ENCODE measurements at places on chromosomes 2 and 18. TPM values are rescaled to one million over a fixed set of nuclear protein-coding genes. Genes with fewer than 3 reads are reported as not detected.

DNA sequence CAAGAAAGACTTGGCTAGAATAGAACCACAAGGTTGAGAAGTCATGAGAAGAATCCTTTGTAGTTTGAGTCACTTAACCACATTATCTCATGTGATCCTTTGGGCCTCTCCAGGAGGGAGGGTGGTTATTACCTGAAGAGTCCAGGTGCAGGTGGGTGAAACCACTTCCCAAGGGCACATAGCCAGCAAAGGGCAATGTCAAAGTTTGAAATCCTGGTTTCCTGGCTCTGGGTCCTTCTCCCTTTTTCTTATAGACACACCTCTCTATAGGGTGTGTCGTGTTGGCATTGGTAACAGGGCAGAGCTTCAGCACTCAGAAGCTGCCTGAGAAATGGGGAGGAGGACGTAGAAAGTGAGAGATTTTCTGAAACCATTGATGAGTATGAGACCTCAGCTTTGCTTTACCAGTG is 137.9 kb downstream of the MGAT5 start:
- DNase-seq: peak; percentile 86

- DNase-seq: no peak
Observed at GRCh38 chr2:217798743-217799562, 203.8 kb downstream of the TNS1 start.

- DNase-seq: peak; percentile 81
Observed at GRCh38 chr2:71331581-71332434, at the start of gene ZNF638. Gene ZNF638, plus strand, starts transcription at chr2:71331782. Its CDS starts 17,173 bp downstream, at chr2:71348955.

RNMT gene
- total RNA-seq: 37.4 TPM

TFCP2L1 gene
- 5.5 TPM for total RNA-seq

DNA sequence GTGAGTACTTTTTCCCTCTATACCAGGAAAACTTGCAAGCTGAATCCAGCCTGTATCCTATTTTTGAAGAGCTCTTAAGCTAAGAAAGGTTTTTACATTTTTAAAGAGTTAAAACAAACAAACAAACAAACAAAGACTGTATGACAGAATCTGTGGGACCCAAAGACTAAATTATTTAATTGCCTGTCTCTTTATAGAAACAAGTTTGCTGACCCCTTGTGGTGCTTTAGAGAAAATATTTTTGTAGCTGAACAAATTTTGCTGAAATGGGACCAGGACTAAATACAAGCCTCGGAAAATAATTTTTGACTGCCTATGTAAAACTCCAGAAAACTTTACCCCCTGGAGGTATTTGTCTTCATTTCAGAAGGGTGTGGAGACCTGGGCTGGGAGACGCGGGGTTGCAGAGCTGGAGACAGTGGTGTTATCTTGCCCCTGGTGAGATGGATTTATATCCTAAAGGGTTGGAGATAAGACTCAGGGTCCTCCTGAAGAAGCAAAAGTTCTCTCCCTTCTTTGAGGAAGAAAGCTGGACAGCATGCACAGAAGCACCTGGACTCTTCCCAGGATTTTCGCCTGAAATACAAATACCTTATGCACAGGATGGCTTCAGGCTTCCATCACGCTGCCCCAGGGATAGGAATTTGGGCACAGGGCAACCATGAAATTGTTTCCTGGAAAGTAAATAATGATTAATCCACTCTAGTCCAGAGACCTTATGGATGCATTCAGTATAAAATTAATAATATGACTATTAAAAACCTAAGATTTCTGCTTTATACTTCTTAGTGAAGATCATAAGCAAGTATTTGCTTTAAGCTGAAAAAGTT is 54.3 kb downstream of the TMX3 start:
- peak; percentile 39 for DNase-seq

DNA sequence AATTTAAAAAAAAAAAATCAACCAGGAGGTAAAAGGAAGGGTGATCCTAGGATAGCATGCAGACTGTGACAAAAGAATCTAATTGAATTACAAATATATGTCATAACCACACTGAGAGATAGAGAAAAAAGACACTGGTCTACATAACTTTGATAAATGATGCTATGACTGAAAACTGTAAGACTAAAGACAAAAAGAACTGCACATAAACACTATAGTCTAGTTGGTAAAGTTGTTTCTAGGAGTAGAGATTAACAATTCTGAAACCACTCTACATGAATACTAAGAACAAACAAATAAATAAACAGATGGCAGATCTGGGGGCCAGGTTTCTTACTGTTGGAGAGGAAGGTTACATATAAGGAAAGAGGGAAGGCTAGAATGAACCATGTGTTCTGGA is 14.6 kb upstream of the CHAC2 start:
- no peak for DNase-seq

DNA sequence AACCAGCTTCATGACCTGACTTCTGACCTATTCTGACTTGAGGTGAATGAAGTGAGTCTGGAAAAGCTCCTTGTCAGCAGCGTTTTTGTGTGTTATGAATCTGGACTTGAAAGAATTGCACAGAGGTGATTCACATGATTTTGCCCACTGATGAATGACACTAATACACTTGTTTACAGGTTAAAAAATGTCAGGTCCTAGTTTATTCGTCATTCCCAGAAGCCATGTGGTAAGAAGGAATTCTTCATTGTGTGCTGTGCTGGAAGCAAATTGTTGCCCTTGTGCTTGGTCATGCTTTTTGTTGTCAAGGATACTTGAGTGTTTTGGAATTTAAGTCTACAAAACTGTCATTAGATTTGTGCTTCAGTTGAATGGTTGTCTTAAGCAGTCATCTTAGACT is 15.5 kb downstream of the SEC11C start:
- DNase-seq: peak; percentile 6

PPP1CB gene
- total RNA-seq: 328 TPM

GRCh38 chr18:59921384-59921891 is 21.6 kb downstream of the PMAIP1 start:
- no peak for DNase-seq

- no peak for DNase-seq
Observed at GRCh38 chr18:42268798-42269197, 313.8 kb downstream of the PIK3C3 start.

DNA sequence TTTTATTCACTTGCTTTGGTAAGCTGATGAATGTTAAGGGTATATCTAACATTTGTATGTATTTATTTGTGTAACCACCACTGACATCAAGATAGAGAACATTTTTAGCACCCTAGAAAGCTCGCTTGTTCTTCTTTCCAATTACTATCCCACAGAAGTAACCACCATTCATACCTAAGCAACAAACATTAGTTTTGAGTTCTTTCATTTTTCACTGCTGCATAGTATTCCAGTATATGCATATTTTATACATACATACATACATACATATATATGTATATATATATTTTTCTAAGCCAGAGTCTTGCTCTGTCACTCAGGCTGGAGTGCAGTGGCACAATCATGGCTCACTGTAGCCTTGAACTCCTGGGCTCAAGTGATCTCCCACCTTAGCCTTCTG is 11.1 kb upstream of the DYM start:
- no peak for DNase-seq

CHRND gene
- total RNA-seq: not detected

- DNase-seq: peak; percentile 65
Observed at GRCh38 chr2:98155716-98156115, 68.7 kb downstream of the VWA3B start.

DNA sequence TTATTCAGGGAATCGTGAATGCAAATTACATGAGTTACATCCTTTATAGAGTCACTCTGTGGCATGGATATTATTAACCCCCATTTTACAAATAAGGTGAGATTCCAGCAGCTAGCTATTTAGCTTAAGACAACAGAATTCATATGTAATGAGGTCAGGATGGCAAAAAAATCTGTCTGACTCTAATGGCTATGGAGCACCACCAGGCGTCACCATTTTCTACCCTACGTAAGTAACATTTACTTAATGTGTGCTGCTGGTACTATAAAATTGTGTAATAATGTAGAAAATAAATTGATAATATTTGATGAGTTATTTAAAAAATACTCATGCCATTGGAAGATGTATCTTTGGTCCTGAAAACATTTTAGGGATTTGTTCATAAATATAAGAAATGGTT is 2040.1 kb upstream of the LRRTM1 start:
- DNase-seq: peak; percentile 3

DNA sequence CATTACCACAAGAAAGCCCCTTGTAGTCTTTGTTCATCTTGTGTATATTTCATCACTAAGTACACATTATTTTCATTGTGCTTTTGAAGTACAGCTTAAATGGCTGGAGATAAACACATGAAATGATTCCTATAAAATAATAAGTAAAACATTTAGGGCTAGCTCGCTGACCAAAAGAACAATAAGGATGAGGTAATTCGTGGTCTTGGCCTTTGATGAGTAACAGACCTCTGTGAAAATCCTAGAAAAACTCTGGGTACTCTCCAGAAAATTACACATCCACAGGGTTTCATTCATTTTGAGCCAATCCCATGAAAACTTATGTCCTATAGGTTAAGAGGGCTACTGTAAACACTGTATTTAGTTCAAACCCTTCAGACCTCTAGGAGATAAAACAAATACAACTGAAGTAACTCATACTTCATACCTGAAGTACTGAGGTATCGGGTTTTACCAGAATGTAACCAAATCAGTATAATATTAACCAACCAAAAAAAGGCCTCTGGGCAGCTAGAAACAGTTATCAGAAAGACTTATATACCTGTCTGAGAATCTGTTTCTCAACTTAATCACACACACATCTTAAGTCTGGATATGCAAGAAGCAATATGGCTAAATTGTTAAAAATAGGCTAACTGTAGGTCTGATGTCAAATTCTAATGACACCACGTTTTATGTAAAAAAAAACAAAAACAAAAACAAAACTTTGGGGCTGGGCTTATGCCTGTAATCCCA is 31.0 kb downstream of the CFAP36 start:
- peak; percentile 14 for DNase-seq

GRCh38 chr2:8496079-8496478 is 185.8 kb upstream of the ID2 start:
- no peak for DNase-seq

- no peak for DNase-seq
Observed at GRCh38 chr2:101040761-101041160, 38.7 kb downstream of the RPL31 start.

DNA sequence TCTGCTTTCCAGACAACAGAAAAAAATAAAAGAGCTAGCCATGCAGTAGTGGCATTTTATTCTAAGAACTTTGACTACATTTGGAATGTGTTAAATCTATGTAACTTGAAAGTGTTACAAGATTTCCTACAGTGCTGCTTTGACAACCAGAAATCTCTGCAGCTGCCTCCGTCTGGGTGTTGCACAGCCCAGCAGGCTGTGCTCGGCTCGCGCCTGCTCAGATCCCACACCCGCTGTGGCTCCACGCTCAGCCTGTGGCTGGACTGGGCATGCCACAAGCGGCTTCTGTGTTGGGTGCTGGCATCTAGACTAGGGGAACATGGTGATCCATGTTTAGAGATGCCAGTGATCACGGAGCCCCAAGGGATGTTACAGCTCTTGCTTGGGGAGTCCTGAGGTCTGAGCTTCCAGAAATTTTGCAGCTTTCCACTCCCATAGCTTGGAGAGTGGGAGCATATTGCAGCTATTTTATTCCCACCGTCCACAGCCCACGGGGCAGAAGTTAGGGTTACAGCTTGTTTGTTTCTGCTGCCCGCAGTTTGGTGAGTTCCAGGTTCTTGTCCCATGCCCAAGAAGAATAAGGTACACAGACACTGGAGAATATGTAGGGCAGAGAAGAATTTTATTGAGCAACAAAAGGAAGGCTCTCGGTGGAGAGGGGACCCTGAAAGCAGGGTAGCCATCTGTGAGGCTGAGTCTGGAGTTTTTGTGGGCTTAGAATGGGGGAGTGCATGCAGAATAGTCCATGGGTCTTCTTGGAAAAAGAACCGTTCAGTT is 44.1 kb downstream of the FAM171B start:
- DNase-seq: no peak

GRCh38 chr2:165601928-165602521 is 132.5 kb downstream of the CSRNP3 start:
- peak; percentile 93 for DNase-seq

MARCO gene
- total RNA-seq: 0.13 TPM

CDH7 gene
- not detected for total RNA-seq
